Body of pancreas (tissue), 4 donors: ENCODE measurements at places on chromosomes 1 and 21. TPM values are rescaled to one million over a fixed set of nuclear protein-coding genes. Genes with fewer than 3 reads are reported as not detected.
A peak's percentile ranks its signal among the peaks of the same experiment; 100 is the strongest.

DNA sequence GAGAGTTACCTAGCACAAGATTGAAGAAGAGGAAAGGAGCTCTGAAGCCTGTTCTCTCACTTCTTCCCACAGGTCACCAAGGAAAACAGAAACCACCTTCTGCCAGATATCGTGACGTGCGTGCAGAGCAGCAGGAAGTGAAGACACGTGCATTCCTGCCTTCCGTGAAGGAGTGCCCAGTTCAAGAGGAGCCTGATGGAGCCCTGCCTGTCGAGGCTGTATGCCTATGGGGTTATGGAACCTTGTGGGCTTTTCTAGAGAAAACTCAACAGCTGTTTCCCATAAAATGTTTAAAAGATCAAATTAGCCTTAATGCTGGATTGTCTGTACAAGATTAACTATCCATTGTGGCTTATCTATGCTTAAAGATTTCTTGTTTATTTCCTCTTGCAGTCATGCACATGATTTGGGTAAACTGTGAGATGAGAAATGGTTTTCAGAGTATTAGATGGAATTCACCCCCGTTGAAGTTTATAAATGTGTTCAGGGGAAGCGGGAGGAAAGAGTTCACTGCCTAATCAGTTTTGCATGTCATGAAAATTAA is 27.8 kb downstream of the NTPCR start:
- H3K36me3 ChIP-seq: no peaks in the 10 kb centered on the region
- H3K27me3 ChIP-seq: no peaks in the 10 kb centered on the region
- no peak overlapping the region for H3K4me3 ChIP-seq

DNA sequence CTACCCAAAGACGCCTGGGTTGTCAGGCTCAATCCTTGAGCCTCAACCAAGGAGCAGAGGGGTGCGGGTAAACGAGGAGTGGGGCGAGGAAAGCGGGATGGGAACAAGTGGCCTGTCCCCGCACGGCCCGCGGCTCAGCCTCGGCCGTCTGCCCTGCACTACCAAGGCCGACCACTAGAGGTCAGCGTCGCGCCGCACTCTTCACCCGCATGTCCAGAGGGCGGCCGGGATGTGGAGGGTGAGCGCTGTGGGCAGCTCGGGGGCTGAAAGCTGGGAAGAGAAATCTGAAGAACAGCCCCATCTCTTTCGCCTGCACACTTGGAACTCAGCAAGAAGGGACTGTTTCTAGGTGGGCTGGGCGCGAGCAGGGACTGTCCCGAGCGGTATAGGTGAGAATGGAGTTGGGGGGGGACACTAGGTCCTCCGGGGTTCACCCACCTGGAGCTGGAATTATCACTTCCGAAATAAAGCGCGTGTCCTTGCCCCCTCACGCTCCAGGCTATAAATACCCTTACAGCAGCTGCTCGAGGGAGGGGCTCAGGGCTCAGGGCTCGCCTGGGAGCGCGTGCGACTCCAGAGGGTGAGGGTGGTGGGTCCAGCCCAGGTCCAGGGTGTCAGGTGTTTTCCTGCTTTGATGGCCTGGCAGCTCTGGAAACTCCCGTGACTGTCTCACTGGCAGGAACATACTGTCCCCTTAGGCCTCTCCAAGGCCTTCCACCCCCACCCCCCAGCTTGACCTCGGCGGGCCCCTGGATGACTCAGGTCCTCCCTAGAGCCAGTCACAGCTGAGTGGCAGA is 9.8 kb downstream of the SLC30A2 start:
- no peaks in the 10 kb centered on the region for H3K27me3 ChIP-seq
- no peaks in the 10 kb centered on the region for H3K36me3 ChIP-seq
- peak overlapping the region; percentile 19 for H3K4me3 ChIP-seq
- DNase-seq: peak; percentile 98

- DNase-seq: no peak
- no peaks in the 10 kb centered on the region for H3K27me3 ChIP-seq
- H3K27ac ChIP-seq: no peak overlapping the region
Observed at GRCh38 chr1:28646040-28646439, 2.4 kb upstream of the RNU11 start.

The OLFM3 gene
- not detected for total RNA-seq
